A172 (cell line): ENCODE measurements at places on chromosomes 2 and 18. TPM values are rescaled to one million over a fixed set of nuclear protein-coding genes. Genes with fewer than 3 reads are reported as not detected.
A peak's percentile ranks its signal among the peaks of the same experiment; 100 is the strongest.

SCN3A gene
- 0.38 TPM in 1 of 2 replicates, not detected in the other for total RNA-seq

- DNase-seq, result no peak
These were observed 820.8 kb upstream of the FAM98A start for GRCh38 chr2:34419856-34420255.

RTTN gene
- total RNA-seq, result 14.1 and 15.6 TPM in 2 replicates

DNA sequence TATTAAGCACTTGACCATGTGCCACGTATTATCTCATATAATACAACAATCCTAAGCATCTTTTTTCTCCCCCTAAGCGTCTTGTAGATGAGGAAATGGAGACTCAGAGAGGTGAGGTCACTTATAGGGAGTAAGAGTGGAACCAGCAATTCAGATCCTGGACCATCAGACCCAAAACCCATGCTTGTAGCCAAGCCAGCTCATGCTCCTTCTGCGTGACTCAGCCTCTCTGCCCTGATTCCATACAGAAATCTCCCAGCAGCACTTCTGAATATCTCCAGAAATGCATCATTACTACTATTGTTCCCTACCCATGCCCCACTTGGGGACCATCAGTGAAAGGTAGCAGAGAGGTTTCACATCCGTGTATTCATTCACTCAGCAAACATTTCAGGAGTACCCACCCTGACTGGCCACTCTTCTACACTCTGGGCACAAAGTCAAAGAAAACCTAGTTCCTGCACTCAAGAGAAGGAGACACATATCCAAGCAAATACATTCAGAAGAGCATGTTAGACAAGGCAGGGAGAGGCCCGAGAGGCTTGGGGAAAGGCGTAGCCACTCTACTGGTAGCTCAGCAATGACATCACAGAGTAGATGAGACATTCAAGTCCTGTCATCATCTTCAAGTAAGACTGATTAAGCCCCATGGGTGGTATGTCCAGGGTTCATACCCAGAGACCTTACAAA lies 141.9 kb downstream of the MTCL1 start:
- DNase-seq, result no peak

- peak; percentile 8 for DNase-seq
These were observed 262.1 kb downstream of the GALNT13 start for GRCh38 chr2:154133823-154134222.

DNA sequence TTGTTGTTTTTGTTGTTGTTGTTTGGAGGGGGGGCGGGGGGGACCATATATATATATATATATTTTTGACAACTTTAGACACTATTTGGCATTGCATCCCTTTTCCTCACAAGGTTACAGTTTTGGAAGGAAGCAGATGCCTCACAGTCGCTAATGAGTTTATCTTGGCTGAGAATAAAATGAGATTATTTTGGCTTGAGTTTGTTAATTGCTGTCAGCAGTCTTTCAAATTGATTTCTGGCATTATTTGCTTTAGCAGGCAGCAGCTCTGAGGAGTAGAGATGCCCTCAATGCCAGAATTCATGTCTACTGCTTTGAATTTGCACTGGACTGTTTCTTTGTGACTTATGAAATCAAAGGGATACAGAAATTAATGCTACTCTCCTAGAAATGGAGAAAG lies 595.2 kb upstream of the HNMT start:
- DNase-seq, result no peak

GALR1 gene
- total RNA-seq, result not detected in 2 replicates

LIMS4 gene
- 0.10 and 1.3 TPM in 2 replicates for total RNA-seq

COL5A2 gene
- total RNA-seq, result 955 and 1,017 TPM in 2 replicates

LYPD6B gene
- total RNA-seq, result 0.38 TPM in 1 of 2 replicates, not detected in the other

- no peak for DNase-seq
These were observed 825.8 kb upstream of the FANCL start for GRCh38 chr2:59066787-59067399.

- DNase-seq, result no peak
These were observed 139.6 kb downstream of the TTC32 start for GRCh38 chr2:19762142-19762541.

GRCh38 chr2:29749041-29749440 lies 172.3 kb downstream of the ALK start:
- DNase-seq, result peak; percentile 58

MOGAT1 gene
- total RNA-seq, result not detected in 2 replicates

MARS2 gene
- total RNA-seq, result 3.5 and 5.6 TPM in 2 replicates

DNA sequence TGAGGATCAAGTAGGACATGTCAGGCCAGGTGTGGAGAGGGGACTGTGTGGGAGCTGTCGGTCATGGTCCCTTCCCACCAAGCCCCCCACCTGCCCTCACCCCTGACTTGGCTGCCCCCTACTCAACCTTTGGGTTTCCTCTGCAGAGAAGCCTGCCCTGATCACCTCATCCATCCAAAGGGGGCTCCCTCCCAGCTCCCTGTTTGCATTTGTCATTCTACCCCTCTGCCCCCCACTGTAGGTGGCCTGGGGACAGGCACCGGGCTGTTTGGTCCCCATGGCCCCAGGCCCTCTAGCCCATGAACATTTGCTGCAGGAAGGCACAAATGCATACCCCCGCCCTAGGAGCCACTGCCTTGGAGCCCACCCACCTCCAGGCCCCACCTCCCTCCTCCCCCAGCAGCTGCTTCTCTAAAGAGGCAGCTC lies 115.0 kb downstream of the SMAD7 start:
- DNase-seq, result no peak

OR6B2 gene
- total RNA-seq, result not detected in 2 replicates

- DNase-seq, result no peak
These were observed 28.3 kb downstream of the CDC42EP3 start for GRCh38 chr2:37642907-37643729.

DNA sequence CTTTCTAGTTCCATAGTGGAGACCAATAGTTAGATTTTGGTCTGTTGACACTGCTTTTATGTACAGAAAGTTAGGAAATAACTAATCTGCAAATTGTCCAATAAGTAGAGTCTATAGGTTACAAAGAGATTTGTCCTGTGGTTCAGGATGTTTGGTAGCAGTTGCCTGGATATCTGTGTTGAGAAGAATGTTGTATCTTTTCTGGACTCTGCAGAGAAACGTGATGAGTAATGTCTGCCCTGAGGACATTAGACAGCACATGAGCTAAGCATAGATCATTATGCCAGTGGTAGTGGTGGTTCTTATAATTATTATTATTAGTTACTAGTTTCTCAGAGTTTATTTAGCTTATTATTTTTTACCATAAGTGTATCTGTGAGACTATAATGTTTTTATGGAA lies 65.8 kb downstream of the ANKRD62 start:
- peak; percentile 3 for DNase-seq

DNA sequence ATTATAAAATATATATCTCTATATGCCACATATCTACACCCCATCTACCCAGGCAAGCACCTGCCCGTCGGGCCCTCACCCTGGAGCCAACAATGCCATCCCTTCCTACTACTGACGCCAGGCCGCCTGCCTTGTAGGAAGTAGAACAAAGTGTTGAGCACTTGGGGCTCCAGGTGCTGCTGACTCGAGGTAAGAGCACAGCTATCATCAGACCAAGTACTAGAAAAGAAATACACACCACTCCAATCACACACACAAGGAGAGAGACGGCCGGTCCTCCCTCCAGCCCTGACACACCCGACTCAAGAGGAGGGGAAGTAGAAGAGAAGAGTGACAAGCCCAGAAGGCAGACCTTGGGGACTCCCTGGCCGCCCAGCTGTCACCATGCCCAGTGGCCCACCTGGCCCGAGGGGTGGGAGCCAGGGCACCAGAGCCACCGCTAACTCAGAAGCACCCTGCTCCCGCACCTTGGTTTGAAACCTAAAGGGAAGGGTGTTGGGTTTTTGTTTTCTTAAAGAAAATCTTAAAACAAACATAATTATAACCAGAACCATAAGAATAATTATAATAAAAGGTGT lies 64.0 kb upstream of the POMC start:
- no peak for DNase-seq

DNA sequence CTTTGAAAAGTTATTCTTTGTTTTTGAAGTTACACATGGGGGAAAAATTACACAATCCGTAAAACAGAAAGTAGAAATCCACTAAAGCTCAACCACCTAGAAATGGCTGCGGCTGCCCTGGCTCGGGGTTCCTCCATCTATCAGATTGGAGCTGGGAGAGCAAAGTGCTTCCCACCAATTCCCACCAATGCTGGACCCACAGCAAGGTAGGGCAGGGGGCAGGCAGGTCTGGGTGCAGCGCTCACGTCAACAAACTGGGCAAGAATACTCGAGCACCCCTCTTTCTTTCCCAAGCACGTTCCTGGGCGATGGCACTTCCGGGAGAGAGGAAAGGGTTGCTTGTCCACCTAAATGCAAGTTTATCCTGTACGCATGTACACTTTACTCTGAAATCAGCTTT lies 217.6 kb downstream of the NDUFA10 start:
- no peak for DNase-seq

GRCh38 chr18:76691800-76692199 lies 130.6 kb upstream of the ZNF236 start:
- no peak for DNase-seq

GRCh38 chr2:197045115-197045514 lies 118.6 kb upstream of the PGAP1 start:
- DNase-seq, result no peak

DNA sequence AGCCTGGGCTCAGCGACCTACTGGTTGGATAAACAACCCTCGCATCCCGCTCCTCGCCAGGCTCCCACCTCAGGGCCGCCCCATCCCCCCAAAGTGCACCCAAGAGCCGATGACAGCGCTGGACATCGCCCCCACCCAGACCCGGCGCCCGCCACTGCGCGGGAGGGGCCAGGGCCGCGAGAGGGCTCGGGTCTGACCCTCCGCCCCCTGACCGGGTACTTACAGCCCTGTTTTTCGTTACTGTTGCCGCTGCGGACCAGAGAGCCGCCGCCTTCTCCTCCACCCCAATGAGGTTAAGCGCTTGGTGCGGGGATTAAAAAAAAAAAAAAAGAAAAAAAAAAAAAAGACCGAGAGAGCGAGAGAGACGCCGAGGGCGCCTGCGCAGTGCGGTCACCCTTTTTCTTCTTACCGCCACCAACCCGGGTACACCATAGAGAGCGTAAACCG lies at the start of gene CLASP1:
Gene CLASP1, minus strand, starts transcription at position 314 of the 447 bp plus-strand sequence. CDS start 43,567 bp downstream, outside the sequence.
- DNase-seq, result no peak

DNA sequence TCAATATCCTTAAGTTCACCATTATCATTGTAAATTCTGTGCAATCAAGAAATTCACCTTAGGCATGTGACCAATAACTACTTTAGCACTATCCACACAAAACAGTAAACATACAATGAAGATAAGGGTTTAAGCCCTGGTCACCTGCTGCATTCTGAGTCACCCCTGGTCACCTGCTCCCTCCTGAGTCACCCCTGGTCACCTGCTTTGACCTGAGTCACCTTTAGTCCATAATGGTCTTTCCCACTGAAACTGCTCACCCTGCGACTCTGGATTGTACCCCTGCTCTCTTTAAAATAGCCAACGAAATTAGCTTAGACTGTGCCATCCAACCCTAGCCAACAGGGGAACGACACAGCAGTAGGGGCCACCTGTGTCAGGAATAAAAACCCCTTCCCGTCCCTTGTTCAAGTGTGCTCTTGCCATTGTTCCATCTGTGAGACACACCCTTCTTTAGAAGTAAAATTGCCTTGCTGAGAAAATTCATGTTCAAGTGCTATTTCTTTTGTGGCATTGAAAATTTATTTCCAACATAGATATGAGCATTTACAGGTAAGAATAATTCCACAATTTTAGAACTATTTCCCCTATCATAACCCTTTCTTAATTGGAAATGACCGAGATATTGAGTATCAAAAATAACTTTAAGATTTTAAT lies 902.8 kb downstream of the DSC3 start:
- no peak for DNase-seq

DNA sequence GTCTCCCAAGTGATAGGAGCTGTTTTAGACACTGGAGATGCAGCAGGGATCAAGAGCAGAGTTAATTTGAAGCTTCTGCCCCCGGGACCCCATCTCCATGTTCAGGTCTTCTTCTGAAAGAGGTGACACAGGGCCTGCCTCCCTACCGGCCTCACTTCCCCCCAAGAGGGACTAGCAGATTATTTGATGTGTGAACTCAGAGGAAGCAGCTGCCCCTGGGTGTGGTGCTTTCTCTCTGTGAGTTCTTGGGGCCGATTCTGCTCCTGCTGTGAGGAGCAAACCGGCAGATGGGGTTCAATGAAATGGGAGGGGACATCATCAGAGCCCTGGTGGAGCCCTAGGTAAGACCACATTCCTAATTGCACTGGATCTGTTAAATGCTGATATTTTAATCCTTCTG lies 193.4 kb downstream of the FBXO15 start:
- DNase-seq, result no peak

DNA sequence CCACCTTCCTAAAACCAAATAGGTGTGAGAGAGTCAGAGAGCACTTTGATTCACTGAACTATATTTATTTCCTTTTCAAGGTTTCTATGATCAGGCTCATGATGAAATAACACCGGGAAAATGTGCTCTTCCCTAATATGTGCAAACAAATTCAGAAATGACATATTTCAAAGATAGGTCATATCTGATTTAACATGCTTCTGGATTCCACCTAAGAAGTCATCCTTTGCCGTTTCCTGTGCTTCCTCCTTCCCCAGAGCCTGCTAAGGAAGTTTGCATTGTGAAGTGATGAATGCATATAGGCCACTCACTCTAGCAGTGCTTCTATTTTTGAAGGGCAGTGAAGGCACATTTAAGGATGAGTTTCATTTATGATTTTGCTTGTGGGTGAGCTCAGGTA lies 327.6 kb downstream of the TDRD15 start:
- no peak for DNase-seq

DNA sequence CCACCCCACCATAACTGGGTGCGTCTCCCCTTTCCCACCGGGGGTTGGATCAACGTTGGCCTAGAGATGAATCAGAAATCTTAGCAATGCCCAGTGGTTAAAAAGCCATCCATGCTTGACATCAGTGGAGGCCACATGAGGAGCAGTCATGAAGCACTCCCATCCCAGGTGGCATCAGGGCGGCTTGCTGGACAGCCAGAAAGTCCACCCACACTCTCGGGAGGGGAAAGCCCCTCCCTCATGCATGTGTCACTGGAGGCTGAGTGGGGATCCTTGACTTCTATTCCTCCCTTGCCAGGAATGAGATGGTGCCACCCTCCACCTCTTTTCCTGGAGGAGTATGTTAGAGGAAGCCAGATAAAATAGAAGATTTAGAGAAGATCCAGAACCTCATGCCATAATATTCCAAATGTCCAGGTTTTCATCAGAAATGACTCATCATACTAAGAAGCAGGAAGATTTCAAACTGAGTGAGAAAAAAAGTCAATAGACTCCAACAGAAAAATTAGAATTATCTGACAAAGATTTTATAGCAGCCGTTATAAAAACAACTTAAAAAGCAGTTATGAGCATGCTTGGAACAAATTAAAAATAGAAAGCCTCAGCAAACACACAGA lies 507.1 kb upstream of the ID2 start:
- DNase-seq, result no peak

PLB1 gene
- total RNA-seq, result 0.65 and 1.0 TPM in 2 replicates

WNT10A gene
- 0.36 and 1.5 TPM in 2 replicates for total RNA-seq

SLC4A3 gene
- total RNA-seq, result 10.9 and 11.4 TPM in 2 replicates
